ENCODE measurements at places on chromosomes 3 and 15. TPM values are rescaled to one million over a fixed set of nuclear protein-coding genes. Genes with fewer than 3 reads are reported as not detected.

DNA sequence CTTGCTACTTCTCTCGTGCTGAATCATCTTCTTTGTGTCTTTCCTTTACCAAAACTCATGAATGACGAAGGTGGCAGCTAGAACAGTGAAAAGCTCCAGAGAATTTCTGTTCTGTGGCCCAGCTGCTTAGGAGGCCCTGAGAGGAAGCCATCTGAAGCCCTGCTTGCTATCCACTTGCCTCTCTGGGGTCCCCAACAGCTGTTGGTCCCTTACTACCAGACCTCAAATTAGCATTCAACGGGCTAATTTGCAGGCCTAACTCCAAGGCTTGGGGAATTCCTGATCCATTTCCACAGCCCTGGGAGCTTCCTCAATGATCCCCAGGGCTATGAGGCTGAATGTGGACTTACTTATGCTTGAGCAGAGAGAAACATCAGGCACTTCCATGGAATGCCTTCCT is 37.5 kb upstream of the FSTL1 start:
- no peak for DNase-seq

DNA sequence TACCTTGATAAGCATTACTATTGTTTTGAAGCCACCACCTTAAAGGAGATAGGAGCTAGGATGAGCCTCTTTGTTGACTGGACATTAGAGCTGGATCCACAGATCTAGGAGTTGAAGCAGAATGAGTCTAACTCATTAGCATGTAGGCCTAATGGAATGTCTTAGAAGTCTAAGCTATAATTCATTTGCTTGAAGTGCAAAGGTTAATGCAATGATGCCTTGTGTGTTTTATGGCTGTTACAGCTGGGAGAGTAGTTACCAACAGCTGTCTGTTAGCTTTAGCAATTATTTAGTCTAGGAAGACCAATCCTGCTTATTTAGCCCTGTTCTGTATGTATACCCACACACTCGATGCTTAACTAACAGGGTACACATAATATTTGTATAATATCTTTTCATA is 419.3 kb downstream of the TUSC7 start:
- DNase-seq: no peak

Gene QARS1
- 185 TPM for total RNA-seq

Gene MCF2L2
- total RNA-seq: 4.1 TPM

DNA sequence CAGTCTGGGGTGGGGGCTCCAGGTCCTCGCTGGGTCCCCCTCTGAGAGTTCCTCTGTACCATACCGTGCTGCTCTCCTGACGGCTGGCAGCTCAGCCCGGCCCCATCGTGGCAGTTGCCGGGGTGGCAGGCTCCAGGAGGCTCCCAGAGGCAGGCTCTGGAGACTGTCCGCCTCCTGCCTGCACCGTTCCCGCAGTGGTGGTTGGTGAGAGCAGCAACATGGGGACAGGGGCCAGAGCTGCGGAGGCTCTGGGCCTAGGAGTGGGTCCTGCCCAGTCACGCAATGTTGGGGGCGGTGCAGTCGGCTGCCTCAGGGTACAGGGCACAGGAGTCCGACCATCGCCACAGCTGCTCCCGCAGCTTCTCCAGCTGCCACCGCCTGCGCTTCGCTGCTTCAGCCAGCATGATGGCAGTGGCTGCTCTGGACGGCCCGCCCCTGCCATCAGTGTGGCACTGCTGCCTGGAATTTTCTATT is 492.7 kb downstream of the AGBL1 start:
- no peak for DNase-seq

Gene MYD88
- total RNA-seq: 38.6 TPM

Gene GPR27
- total RNA-seq: 0.70 TPM

GRCh38 chr3:178318941-178319816 is 217.1 kb upstream of the KCNMB2 start:
- DNase-seq: no peak
